ENCODE measurements at places on chromosomes 1 and 21.

GRCh38 chr1:29682171-29682918, 446.0 kb downstream of the PTPRU start:
- DNase-seq: no peak

GRCh38 chr1:27598902-27599528, 4.9 kb downstream of the AHDC1 start:
- DNase-seq: peak; percentile 20

- DNase-seq: no peak
These were observed 162.6 kb downstream of the RUNX1 start for GRCh38 chr21:34886240-34887104.

GRCh38 chr1:176149939-176150807, 56.9 kb downstream of the COP1 start:
- DNase-seq: no peak

GRCh38 chr1:161702250-161702649, 4.8 kb upstream of the FCRLA start:
- no peak for DNase-seq

GRCh38 chr1:210669951-210670350, 341.2 kb downstream of the HHAT start:
- no peak for DNase-seq

Measured in activated naive CD8-positive, alpha-beta T cell treated with anti-CD3 and anti-CD28 coated beads, Interleukin-2, amount 50 U/mL, for 16 hours (primary cell).